ENCODE measurements at places on chromosomes 5 and 9.
A peak's percentile ranks its signal among the peaks of the same experiment; 100 is the strongest.

DNA sequence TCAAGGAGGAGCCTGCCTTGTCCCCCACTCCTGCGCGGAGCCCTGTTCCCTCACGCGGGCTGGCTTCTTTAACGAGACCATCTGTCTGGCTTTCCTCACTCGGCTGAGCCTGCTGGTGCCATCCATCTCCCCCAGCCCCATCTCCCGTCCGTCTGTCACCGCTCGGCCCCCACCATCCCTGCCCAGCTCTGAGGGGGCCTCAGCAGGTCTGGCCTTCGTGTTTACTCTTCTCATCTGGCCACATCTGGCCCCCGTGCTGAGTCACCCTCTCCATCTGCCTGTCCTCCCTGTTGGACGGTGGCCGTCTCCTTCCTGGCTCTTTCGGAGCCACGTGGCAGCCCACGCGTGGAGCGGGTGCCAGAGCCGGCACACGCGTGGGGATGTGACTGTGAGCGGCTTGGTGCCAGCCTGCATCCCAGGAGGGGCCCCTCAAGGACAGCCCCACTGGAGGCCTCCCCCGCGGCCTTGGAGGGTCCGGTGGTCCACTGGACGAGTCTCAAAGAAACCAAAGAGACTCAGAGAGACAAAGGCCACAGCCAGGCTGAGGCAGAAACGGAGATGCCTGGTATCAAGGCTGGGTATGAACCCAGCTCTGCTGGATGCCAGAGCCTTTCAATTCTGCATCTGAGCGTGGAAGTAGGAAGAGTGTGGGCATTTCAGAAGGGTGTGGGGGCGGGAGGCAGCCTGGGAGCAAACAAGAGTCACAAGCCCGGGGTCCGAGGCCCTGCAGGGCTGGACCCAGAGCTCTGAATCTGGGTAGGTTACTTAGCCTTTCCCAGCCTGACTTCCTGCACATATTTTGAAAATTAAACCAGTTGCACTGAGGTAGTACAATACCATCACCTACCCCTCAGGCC is 76.7 kb upstream of the UNC5A start:
- no peak for DNase-seq

DNA sequence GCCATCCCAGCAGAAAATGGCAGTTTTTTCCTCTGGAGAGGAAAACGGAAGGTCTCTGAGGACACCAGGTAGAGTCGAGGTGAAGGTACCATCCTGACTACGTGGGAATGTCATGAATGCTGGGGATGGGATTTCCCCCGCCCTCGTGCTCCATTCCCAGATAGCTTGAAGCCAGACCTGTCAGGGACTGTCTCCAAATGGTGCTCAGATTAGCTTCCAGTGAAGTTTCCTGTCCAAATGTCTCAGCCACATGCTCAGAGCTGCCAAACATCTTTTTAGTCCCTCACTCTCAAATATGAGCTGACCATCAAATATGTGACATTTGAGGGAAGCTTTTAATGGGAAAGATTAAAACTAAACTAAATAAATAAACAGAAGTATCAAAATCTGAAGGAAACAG is 7.6 kb upstream of the ANKRD34B start:
- no peak for DNase-seq

DNA sequence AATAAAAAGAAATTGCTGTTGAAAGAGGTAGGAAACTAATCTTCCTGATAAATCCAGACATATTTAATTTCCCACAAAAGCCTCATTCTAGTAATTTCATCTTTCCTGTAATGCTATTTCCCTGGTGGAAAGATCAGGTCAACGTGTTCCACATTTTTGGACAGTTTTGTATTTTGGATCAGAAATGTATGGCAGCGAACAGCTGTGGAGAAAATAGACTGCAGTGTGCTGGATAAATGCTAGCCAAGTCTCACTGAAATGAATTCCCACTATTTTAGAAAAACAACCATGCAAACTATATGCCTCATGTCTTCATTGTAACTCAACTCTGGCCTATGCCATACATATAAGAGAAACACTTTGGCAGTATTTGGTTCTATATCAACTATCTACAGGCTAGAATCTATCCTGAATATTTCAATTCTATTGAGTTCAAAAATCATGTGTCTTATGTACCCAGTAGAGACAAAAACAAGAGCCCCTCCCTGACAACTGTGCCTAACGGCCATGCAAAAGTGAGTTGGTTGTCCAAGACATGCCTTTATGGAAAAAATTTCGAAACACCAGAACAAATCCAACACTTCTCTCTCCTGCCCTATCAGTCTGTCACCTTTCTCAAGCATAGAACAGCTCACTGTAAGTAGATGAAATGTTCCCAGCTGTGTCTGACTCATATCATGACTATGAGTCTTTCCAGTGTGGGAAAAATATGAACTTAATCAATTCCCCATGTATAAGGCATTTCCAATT is 191.3 kb upstream of the NREP start:
- DNase-seq: peak; percentile 94

DNA sequence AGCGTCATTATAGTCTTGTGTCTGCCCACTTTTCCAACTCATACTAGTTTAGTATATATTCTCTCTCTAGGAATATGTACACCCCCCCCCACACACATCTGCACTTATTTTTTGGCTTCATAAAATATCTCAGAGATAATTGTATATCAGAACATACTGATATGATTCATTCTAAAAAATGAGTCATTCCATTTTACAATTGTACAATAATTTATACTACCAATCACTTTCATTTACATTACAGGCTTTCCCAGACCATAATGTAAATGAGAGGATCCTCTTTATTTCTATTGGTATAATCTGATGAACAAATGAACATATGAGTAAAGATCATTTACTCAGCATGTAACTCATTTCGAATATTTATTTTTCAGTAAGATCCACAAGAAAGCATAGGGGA is 1842.9 kb upstream of the C9orf72 start:
- no peak for DNase-seq

GRCh38 chr9:81636255-81636599 is 53.1 kb downstream of the TLE1 start:
- no peak for DNase-seq

- no peak for DNase-seq
These were observed 12.0 kb downstream of the FRMD3 start for GRCh38 chr9:83526211-83526610.

GRCh38 chr5:4159681-4160080 is 564.0 kb downstream of the IRX1 start:
- DNase-seq: no peak

- DNase-seq: no peak
These were observed 297.4 kb upstream of the TAS2R1 start for GRCh38 chr5:9927521-9927997.

DNA sequence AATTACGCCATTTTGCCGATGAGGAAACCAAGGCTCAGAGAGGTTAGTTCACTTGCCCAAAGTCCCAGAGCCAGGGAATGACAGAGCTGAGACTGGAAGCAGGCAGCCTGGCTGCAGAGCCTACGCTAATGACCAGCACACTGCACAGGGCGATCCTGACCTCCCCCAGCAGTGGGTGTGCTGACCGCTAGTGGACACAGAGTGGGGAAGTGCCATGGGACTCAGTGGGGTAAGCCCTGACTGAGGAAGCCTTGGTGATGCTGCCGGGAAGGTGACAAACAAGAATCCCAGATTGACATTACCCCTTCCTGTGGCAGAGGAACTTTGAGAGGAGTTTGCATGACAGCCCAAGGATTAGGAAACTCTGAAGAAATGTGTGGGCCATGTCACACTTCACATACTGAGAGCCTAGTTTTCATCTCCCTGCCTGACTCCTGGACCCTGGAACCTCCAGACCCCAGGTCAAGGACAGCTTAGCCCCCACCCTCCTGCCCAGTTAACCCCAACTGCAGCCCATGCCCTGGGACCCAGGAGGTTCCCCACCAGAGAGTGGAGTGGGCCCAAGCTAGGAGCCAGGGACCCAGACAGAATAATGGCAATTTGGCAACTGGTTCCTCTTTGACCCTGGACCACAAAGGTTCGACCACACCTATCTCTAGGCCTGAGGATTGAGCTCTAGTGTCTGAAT is 19.7 kb upstream of the CSF1R start:
- no peak for DNase-seq

DNA sequence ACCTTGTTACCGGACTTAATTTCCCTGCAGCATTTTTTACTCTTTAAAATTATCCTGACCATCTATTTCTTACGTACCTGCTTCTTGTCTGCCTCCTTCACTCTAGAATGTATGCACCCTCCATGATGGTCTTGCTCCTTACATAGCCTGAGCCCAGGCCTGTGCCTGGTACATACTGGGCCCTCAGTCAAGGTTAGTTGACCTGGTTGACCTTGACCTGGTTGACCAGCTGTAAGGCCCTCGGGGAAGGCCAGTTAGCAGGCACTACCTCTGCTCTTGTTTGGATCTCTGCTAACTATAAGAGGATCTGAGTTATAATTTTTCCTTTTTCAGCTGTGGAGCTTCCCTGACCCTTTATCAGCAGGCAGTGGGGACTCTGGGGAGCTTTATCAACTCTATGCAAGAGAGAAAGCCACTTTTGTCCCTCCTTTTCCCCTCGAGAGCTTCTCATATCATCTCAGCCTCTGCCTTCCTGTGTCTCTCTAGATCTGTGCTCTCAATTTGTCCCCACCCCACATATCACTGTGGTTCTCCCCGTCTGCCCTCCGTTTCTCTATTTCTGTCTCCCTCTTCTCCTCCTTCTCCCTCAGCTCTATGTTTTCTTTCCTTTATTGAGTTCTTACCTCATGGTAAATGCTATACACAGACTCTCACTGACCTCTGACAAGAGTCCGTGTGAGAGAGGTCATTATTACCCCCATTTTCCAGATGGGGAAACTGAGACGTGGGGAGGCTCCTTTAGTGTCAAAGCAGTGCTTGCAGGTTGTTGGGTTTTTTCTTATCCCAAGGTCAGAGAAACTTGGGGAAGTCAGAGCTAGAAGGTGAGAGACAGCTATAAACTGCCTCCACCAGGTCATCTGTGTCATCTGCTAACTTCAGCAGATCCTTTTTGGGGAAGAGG is 28.6 kb downstream of the SPRY4 start:
- no peak for DNase-seq

GRCh38 chr9:81058782-81059181 is 630.6 kb downstream of the TLE1 start:
- DNase-seq: no peak

DNA sequence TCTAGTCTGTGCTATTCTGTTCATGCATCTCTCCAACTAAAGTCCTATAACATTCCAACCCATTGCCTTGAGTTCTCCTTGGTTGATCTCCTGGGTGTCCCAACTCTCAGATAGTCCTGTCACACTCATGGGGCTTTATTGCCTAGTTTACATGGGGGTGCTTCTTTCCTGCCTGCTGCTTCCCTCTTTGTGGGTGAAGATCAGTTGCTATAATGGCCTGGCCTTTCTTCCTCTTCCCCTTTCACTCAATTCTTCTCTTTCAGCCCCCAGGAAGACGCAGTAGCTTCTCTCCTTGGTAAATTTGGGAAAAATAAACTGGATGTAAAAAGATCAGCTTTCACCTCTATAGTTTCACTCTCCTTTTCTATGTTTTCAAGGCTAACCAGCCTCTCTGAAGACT is 66.5 kb downstream of the PTCD2 start:
- DNase-seq: no peak

GRCh38 chr5:54651482-54652076 is 134.0 kb downstream of the SNX18 start:
- no peak for DNase-seq
